ENCODE measurements at places on chromosomes 5 and 9.

GRCh38 chr9:1267141-1267570 is 217.0 kb downstream of the DMRT2 start:
- H3K4me3 ChIP-seq = no peak overlapping the region
- H3K27me3 ChIP-seq = no peaks in the 10 kb centered on the region
- no peaks in the 10 kb centered on the region for H3K4me1 ChIP-seq
- no peaks in the 10 kb centered on the region for H3K36me3 ChIP-seq

GRCh38 chr5:153504726-153505125 is 14.3 kb downstream of the GRIA1 start:
- H3K27me3 ChIP-seq = no peaks in the 10 kb centered on the region
- H3K27ac ChIP-seq = no peak overlapping the region
- no peak for DNase-seq
- H3K36me3 ChIP-seq = no peaks in the 10 kb centered on the region

- no peak for DNase-seq
- H3K27ac ChIP-seq = peak overlapping the region; percentile 7
- H3K36me3 ChIP-seq = no peaks in the 10 kb centered on the region
- H3K4me3 ChIP-seq = peak overlapping the region; percentile 66
These were observed 6.0 kb downstream of the PDGFRB start for GRCh38 chr5:150149618-150150017.

- H3K4me1 ChIP-seq = no peaks in the 10 kb centered on the region
- no peaks in the 10 kb centered on the region for H3K36me3 ChIP-seq
These were observed 121.1 kb downstream of the EGFLAM start for GRCh38 chr5:38379350-38379937.

GRCh38 chr9:119282476-119283077 is 86.7 kb downstream of the BRINP1 start:
- no peaks in the 10 kb centered on the region for H3K4me1 ChIP-seq
- no peak for DNase-seq
- H3K4me3 ChIP-seq = no peak overlapping the region
- H3K27ac ChIP-seq = no peak overlapping the region
- no peaks in the 10 kb centered on the region for H3K36me3 ChIP-seq

DNA sequence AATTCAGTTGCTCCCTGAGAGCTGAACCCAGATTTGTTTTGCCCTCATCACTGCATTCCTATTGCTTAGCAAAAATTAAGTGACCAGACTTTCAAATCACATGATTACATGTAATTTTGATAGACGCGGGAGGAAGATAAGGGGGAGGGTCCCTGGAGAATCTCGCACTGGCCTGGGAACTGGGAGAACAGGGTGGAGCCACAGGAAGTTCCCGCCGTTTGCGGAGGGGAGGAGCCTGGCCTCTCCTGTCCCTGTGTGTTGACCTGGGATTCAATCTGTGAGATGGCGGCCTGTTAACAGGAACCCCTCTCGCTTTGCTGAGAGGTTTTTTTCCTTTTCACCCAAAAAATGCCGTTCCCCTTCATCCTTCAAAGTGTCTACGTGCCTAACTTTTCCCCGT is 142.9 kb upstream of the OR13F1 start:
- no peaks in the 10 kb centered on the region for H3K4me1 ChIP-seq
- H3K36me3 ChIP-seq = no peaks in the 10 kb centered on the region
- DNase-seq = no peak
- no peak overlapping the region for H3K27ac ChIP-seq
- H3K27me3 ChIP-seq = no peaks in the 10 kb centered on the region

DNA sequence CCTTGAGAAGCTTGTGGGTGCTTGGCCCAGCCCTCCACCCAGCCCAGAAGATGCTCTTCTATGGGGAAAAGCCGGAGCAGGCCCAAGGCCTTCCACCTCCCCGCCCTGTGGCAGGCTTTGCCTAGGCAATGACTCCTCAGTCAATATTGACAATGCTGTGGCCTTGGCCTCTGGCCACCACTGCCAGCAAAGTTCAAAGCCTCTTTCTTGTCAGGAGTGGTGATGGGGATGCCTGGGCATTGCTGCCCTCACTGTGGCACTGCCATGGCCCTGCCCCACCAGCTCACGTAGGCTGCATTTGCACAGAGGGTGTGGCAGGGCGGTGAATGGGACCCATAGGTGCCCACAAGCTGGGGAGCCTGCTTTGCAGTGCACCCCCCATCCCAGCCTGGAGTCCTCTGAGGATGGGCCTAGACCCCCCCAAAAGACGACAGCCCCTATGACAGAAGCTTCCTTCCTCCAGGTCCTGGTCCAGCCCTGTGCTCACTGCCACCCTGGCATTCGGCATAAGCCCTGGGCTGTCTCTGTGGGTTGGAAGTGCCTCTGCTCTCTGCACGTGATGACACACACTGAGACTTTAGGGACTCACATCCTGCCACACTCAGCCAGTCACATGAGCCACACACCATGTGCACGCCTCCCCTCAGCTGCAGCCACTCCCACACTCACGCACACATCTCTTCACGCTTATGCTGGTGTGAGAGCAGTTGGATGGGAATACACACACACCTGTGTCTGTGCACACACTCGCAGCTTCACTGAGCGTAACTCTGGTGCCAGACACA is 31.1 kb downstream of the MORN5 start:
- no peak overlapping the region for H3K4me3 ChIP-seq
- DNase-seq = peak; percentile 22
- no peaks in the 10 kb centered on the region for H3K27me3 ChIP-seq

- H3K4me3 ChIP-seq = no peak overlapping the region
- no peak overlapping the region for H3K27ac ChIP-seq
- no peaks in the 10 kb centered on the region for H3K27me3 ChIP-seq
These were observed 16.9 kb upstream of the FREM1 start for GRCh38 chr9:14926941-14927624.

DNA sequence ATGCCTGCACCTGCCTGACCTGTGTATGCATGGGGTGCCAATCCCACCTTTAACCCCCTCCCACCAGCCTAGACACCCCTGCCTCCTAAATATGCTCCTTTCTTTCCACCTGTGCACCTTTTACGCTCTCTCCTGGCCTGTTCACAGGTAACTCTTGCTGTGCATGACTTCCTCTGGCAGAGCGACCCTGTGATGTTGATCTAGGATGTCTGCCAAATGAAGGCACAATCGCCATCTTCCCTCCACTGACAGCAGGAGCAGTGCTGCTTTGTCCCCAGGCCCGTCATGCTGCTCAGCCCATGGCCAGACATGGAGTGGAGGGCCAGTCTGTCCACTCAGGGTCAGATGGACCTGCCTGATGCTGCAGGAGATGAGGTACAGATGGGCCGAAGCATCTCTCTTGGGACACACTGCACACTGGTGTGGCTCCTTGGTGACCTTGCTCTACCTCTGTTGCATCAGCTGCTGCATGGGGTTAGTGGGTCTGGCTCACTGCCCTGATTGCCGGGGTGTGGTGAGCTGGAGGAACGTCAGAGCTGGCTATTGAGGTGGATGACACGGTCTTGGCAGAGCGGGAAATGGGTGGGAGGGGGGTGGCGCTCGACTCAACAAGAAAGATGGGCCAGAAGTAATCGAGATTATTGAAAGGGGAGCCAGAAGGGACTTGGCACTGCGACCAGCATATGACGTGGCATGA is 101.7 kb upstream of the PITX1 start:
- H3K4me1 ChIP-seq = no peaks in the 10 kb centered on the region
- H3K27me3 ChIP-seq = no peaks in the 10 kb centered on the region
- no peak overlapping the region for H3K4me3 ChIP-seq
- DNase-seq = no peak

DNA sequence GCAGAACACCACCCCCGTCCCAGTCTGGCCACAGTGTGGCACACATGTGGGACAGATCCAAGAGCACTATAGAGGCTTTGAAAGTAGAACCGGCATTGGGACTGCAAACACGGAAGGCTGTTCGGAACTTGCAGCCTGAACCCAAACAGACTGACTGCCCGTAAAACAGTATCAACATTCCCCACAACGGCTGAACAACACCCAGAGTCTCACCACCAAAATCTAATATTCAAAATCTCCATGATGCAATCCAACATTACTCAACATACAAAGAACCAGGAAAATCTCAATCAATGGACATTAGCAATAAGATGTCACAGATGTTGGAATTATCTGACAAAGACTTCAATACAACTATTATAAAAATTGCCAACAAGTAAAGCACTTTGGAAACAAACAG is 82.3 kb downstream of the ROR2 start:
- no peaks in the 10 kb centered on the region for H3K36me3 ChIP-seq
- H3K4me1 ChIP-seq = no peaks in the 10 kb centered on the region
- no peaks in the 10 kb centered on the region for H3K27me3 ChIP-seq
- no peak for DNase-seq
- no peak overlapping the region for H3K27ac ChIP-seq

DNA sequence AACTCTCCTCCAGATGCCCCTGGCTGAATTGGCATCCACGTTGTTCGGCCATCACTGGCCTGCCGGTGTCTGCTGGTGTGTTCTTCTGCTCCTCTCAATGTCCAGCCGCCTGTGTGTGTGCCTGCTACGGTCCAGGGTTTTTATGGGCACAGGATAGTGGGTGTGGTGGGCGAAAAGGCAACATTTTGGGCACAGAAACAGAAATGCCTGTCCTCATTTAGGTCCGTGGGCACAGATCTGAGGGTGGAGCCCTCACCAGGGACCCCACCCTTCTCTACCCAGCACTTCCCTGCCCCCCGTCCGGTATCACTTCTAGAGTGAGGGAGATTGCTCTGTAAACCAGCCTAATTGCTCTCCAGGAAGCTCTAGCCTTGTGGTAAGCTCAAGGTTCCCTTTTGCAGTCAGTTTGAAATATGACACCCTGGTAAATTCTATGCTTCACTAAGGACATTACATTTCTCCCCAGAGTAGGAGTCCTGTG is 410.1 kb downstream of the MAT2B start:
- DNase-seq = no peak
- no peaks in the 10 kb centered on the region for H3K4me1 ChIP-seq
- H3K36me3 ChIP-seq = no peaks in the 10 kb centered on the region
- no peaks in the 10 kb centered on the region for H3K27me3 ChIP-seq

- no peak overlapping the region for H3K27ac ChIP-seq
- no peaks in the 10 kb centered on the region for H3K4me1 ChIP-seq
- no peaks in the 10 kb centered on the region for H3K27me3 ChIP-seq
- no peak overlapping the region for H3K4me3 ChIP-seq
- no peak for DNase-seq
These were observed 36.7 kb downstream of the NDFIP1 start for GRCh38 chr5:142145106-142145900.

- no peaks in the 10 kb centered on the region for H3K36me3 ChIP-seq
- H3K4me1 ChIP-seq = no peaks in the 10 kb centered on the region
- H3K4me3 ChIP-seq = no peak overlapping the region
- H3K27ac ChIP-seq = no peak overlapping the region
- no peak for DNase-seq
- H3K27me3 ChIP-seq = no peaks in the 10 kb centered on the region
These were observed 19.9 kb upstream of the WNK2 start for GRCh38 chr9:93164085-93164484.

DNA sequence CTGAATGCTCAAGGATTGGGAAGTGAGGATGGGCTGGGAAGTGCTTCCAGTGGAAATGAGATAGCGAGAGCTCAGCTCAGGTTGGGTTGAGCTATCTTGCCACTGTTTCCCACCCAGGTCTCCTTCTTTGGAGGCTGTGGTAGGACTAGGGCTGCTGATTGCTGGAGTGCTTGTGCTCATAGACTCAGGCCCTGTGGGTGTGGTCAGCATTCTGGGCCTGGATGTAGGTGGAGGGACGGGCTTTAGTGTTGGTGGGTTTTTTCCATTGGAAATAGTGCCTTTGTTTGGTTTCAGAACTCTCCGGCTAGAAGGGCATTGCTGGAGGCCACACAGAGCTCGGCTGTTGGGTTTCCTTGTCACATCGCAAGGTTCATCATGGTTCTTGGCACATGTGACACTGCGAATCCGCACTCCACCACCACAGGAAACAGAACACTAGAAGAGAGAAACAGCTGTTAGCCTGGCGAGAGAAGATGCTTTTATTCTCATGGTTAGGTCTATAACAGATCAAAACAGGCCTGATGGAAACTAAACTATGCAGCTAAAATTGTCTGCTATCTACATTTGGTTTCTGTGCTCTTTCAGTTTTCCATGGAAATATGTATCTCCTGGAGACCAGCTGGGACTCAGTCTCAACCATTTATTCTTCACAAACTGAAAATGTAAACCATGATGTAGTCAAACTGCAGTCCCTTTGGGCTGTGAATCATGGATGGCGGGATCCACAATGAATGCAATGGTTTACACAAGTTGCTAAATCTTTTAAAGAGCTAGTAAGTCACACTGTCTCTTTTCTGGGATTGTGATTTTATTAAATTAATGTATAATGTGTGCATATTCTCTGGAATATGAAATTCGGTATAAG is 136.2 kb downstream of the TARS1 start:
- no peak for DNase-seq
- no peaks in the 10 kb centered on the region for H3K4me1 ChIP-seq
- no peak overlapping the region for H3K27ac ChIP-seq
- H3K36me3 ChIP-seq = no peaks in the 10 kb centered on the region
- no peak overlapping the region for H3K4me3 ChIP-seq

GRCh38 chr5:36281626-36282025 is 20.1 kb downstream of the RANBP3L start:
- no peaks in the 10 kb centered on the region for H3K36me3 ChIP-seq
- H3K27ac ChIP-seq = no peak overlapping the region
- H3K4me1 ChIP-seq = no peaks in the 10 kb centered on the region
- H3K4me3 ChIP-seq = no peak overlapping the region

DNA sequence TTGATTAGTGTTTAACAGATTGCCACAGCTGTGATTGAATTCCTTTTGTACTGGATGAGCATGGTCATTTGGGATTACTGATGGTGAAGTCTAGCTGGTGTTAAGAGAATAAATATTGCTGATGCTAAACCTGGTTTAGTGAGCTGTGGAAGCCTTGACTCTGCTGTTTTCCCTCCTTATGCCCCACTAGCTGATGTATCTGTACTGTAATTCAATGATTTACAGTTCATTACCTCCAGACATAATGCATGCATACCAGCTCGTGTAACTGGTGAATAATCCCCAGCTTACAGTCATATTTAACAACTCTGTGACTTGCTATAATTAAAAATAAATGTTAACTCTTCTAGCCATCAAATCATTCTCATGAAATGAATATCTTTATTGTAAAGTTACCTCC is 1.7 kb upstream of the CMYA5 start:
- no peak overlapping the region for H3K4me3 ChIP-seq
- peaks cover 9% of the 10 kb centered on the region for H3K4me1 ChIP-seq
- H3K36me3 ChIP-seq = no peaks in the 10 kb centered on the region
- H3K27me3 ChIP-seq = no peaks in the 10 kb centered on the region
- H3K27ac ChIP-seq = peak overlapping the region; percentile 95
- DNase-seq = no peak

DNA sequence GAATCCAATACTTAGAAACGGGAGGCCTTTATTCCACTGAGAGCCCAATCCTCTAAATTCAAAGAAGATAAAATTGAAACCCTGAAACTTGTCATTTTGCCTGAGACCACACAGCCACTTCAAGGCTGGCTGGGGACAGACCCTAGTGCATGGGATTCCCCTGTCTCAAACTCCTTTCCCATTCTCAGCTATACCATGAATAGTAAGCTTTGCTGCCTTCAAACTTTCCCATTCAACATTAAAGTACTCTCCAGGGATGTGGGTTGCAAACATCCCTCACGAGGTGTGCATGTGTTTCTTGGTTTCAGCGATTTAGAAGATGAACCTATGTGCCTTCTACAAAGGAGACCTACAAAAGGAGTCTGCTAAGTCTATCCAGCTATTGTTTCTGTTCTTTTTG is 64.6 kb downstream of the GABRB2 start:
- H3K4me1 ChIP-seq = no peaks in the 10 kb centered on the region
- no peaks in the 10 kb centered on the region for H3K36me3 ChIP-seq
- no peaks in the 10 kb centered on the region for H3K27me3 ChIP-seq
- H3K4me3 ChIP-seq = no peak overlapping the region
- no peak for DNase-seq
